CD4-positive, alpha-beta T cell treated with Interleukin-21 for 1 hour (primary cell): ENCODE measurements at places on chromosomes 3 and 15.

- DNase-seq, result no peak
Measured at GRCh38 chr15:68371160-68371559, 60.8 kb downstream of the ITGA11 start.

DNA sequence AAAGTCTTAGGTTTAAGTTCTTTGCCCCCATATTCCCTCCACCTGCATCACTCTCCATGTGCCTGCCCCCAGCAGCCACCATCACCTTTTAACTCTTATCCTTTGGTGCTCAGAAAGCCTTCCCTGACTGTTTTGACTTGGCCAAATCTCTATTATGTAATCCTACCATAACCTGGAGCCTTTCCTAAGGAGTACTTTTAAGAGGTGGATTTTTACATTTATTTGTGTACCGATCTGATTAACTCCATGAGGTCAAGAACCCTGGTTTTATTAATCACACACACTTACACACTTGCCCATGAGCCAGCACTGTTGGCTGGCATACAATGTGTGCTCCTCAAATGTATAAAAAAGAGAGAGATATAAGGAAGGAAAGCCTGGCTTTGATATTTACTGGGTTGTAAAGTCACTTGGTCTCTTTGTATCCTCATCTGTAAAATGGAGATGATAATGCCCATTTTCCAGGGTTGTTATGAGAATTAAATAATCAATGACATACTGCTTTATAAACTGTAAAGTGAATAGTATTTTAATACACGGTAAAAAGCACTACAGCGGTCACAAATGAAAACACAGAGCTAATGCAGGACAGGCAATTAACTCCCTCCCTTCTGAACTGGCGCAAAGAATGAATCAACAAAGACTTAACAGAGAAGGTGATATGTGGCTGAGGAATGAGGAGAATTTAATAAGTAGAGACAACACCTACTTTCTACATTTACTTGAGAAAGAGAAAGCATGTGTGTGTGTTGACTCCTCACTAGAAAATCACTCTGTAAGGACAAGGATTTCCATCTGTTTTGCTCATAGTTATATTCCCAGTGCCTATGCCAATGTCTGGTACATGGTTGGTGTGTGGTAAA is 45.4 kb downstream of the ATP13A4 start:
- no peak for DNase-seq

- no peak for DNase-seq
Measured at GRCh38 chr3:48440590-48440958, 517 bp downstream of the TMA7 start.

- DNase-seq, result no peak
Measured at GRCh38 chr3:32181365-32181764, 57.1 kb upstream of the CMTM8 start.

- no peak for DNase-seq
Measured at GRCh38 chr15:65263313-65263712, 23.4 kb downstream of the PARP16 start.

GRCh38 chr3:15436246-15436645 is 8.8 kb downstream of the EAF1 start:
- no peak for DNase-seq

- DNase-seq, result peak; percentile 79
Measured at GRCh38 chr3:183428447-183429211, at the start of gene MCF2L2. Gene MCF2L2 (minus strand): TSS chr3:183428619. CDS start chr3:183427977, 642 bp downstream.

DNA sequence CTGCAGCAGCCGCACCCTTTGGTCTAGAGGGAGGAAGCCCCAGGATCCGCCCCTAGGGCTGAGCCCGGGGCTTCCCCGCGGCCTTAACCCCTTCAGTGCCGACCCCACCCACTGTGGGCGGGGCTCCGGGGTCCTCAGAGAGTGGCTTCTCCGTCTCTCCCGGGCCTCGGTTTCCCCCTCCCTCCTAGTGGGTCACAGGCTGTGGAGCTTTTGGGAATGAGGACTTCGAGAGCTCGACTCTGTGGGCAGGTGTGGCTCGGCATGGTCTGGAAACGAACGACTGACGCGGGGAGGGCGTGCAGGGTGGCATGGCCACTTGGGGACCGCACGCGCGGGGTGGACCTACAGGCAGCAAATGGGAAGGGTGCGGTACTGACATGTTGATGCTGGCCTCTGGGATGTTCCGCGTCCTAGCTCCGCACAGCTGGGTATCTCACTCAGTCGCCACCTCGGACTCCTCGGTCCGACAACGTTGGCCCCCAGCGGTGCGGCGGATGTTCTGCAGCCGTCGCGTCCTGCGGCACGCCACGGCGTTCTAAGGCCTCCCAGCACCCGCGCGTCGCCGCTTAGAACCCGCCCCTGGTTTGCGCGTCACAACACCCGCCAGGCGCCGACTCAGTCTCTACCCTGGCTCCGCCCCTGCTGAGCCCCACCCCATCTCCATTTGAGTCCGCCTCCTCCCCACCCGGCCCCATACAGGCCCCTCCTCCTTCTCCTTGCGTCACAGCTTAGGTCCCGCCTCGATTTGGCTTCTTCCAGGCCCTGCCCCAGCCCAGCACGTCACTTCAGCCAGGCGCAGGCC is at the start of the genes HYAL3 and NAA80:
HYAL3 (minus strand) TSS at position 570 of the 802 bp plus-strand sequence. CDS start 3,803 bp downstream, outside the sequence.
NAA80 (minus strand) TSS at position 570 of the 802 bp plus-strand sequence. CDS start 1,942 bp downstream, outside the sequence.
- DNase-seq, result peak; percentile 100

DNA sequence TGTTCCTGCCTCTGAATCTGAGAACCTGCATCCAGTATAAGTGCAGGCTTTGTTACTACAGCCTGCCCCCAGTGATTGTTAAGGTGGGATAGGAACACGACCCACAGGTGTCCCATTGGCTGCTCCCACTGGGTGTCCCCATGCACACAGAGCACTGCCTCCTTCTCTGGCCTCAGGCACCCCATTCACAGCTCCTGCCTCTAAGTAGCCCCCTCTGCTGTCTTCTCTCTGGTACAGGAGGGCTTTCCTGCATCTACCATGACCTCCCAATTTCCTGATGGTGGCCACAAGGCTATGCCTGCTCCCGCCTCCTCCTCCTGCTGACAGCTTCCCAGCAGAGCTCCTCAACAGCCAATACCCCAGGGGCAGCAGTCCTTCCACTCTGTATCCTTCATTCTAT is 238.6 kb upstream of the TMC3 start:
- no peak for DNase-seq

DNA sequence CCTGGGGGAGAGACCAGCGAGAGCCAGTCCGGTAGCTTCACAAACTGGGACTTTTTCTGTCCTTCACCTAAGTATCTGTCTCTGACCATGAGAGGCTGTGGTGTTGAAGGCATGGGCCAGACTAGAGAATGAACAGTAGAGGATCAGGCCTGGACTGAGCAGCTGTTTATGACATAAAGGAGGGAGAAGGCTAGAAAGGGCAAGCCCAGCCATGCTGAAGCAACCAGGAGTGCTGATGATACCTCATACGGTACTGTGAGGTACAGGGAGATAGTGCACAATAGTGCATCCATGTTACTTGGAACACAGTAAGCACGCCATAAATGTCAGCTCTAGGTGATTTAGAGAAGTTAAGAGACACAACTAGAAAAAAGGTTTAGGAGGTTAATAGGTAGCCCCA is 22.6 kb upstream of the TIMP4 start:
- DNase-seq, result no peak

DNA sequence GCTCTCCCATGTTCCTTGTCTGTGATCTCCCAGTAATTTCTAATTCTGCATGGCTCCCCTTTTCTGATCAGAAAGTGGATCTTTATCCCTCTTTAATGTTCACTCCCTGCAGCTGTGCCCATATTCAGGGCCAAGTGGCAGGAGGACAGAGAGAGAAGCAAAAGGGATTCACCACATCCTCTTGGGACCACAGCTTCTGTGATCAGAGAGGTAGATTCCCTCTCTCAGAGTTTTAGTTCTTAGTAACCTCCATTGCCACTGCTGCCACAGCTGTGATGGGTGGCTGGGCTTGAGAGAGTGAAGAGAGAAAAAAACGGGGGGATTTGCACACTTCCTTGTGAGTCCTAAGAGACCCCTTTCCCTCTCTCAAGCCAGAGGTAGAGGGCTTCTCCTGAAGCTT is 49.2 kb downstream of the GLCE start:
- no peak for DNase-seq

- DNase-seq, result no peak
Measured at GRCh38 chr15:90744759-90745402, 27.7 kb downstream of the BLM start.

DNA sequence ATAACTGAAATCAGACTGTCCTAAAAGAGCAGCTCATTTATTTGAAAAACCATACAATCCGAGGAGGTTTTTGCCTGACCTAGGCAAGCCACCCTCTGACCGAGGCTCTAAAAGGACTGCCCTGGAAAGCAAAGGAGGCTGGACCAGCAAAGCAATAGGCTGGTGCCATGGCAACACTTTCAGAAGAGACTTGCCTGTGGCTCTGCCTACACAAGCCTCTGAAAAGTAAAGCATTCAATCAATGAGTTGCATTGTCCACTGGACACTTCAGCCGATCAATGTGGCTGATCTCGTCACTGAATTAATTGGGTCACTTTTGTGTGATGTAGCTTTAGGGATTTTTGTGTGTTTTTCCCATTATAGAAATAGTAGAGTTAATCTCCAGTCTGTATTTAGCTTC is 99.1 kb upstream of the SEMA6D start:
- no peak for DNase-seq
